Activated CD8-positive, alpha-beta T cell treated with anti-CD3 and anti-CD28 coated beads for 36 hours (primary cell): ENCODE measurements at places on chromosomes 3 and 15. TPM values are rescaled to one million over a fixed set of nuclear protein-coding genes. Genes with fewer than 3 reads are reported as not detected.
A peak's percentile ranks its signal among the peaks of the same experiment; 100 is the strongest.

The GUCA1C gene
- total RNA-seq, result not detected

The PFN2 gene
- 4.7 TPM for total RNA-seq

- no peak for DNase-seq
Observed at GRCh38 chr3:149215515-149215914, 6.1 kb downstream of the CP start.

GRCh38 chr3:148583793-148584192 lies 113.9 kb upstream of the AGTR1 start:
- DNase-seq, result no peak

The KNG1 gene
- total RNA-seq, result not detected

- DNase-seq, result no peak
Observed at GRCh38 chr3:58010562-58010961, 2.3 kb downstream of the FLNB start.

DNA sequence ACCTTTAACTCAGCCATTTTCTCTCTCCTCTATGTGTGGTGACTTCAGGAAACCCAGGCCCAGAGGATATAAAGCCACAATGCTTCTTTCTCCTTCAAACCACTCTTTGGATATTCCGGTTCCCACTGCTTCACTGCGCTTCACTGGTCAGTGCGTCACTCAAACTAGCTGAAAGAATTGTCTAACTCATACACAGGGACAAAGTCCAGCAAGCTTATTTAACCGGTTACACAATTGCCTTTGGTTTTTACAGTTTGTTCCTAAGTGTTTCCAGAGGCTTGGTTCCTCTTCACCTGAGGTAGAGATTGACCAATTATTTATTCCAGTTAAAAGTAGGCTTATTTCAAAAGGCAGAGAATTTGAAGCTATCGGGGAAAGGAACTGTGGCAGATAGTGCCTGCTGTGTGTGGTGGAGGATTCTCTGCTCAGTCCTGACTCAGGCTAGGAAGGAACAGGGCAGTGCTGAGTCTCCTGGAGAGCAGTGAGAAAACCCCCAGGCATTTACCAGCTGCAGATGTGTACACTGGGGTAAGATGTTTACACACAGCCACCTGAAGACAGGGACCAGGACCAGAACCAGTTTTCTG lies at the start of gene HGD:
TSS of gene HGD (minus strand) at position 145 of the 587 bp plus-strand sequence. CDS start at position 17, 128 bp downstream.
- no peak for DNase-seq

DNA sequence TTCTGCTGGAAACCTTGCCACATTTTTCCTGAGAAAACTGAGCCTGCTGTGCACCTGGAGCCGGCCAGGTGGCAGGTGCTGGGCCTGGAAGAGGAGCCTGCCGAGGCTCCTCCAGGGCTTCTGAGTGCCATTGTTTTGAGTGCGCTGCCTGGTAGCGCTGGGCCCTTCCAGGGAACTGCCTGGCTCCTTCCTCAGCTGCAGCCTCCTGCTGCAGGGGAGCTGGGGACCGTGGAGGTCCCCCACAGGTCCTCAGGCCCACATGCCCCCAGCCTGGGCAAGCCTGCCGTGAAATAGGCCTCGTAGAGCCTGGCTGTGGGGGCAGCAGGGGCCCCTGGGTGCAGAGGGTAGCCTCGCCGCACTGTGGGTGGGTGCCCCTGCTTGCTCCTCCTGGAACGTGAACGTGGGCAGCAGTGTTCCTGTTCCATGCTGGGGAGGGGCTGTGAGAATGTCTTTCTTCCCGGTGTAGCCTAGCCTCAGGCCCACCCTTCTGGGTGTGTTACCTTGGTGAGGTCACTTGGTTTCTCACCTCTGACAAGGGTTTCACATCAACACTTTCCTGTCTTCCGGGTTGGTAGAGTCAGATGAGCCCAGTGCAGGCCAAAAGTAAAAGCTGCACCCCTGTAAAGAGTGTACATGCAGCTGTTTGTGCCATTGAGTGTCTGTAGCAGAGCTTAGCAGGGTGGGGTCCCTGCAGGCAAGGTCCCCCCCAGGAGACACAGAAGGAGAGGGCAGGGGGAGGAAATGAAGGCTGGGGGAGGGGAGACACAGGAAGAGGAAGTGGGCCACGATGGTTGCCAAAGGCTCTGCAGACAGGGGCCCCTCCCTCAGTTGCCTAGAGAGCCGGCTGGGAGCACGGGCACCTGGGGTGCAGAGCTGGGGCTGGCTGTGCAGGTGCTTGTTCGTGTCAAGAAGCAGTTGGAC lies 34.5 kb downstream of the KLF13 start:
- peak; percentile 87 for DNase-seq

GRCh38 chr15:75307778-75308390 lies 25.2 kb downstream of the GOLGA6D start:
- DNase-seq, result peak; percentile 34

- DNase-seq, result peak; percentile 95
Observed at GRCh38 chr3:28348629-28349468, at the start of the genes AZI2 and ZCWPW2. Gene AZI2, minus strand, starts transcription at chr3:28348824. Its CDS starts 8,207 bp downstream, at chr3:28340617. Gene ZCWPW2, plus strand, starts transcription at chr3:28348721. Its CDS starts 64,348 bp downstream, at chr3:28413069.

The CLDN18 gene
- total RNA-seq, result not detected

The ITIH1 gene
- not detected for total RNA-seq

GRCh38 chr15:89164712-89165211 lies 56.6 kb downstream of the RLBP1 start:
- DNase-seq, result no peak

The SEC61A1 gene
- total RNA-seq, result 107 TPM

The ZNF385D gene
- total RNA-seq, result not detected
